Effector memory CD4-positive, alpha-beta T cell (primary cell): ENCODE measurements at places on chromosomes 4 and X.

- no peak overlapping the region for H3K4me3 ChIP-seq
- peaks cover 14% of the 10 kb centered on the region for H3K4me1 ChIP-seq
- no peaks in the 10 kb centered on the region for H3K27me3 ChIP-seq
- DNase-seq, result no peak
These were observed 1.4 kb downstream of the COQ2 start for GRCh38 chr4:83283181-83283580.

GRCh38 chr4:141497627-141498026, 138.8 kb upstream of the IL15 start:
- H3K36me3 ChIP-seq, result no peaks in the 10 kb centered on the region
- H3K27me3 ChIP-seq, result no peaks in the 10 kb centered on the region
- H3K27ac ChIP-seq, result no peak overlapping the region
- no peak for DNase-seq

DNA sequence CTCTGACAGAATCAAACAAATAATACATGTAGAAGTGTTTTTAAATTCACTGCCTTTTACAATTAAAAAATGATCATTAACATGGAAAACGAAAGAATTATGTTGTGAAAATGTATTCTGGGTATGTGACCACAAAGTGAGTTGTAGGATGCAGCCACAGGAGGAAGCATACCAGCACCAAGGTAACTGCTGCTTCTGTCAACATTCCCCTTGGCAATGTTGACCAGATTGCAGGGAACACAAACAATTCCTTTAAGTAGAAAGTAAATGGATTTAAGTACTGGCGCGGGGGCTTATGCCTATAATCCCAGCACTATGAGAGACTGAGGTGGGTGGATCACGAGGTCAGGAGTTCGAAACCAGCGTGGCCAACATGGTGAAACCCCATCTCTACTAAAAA, 1877.9 kb upstream of the PCDH7 start:
- H3K27me3 ChIP-seq, result no peaks in the 10 kb centered on the region
- H3K4me1 ChIP-seq, result no peaks in the 10 kb centered on the region
- no peak overlapping the region for H3K27ac ChIP-seq
- no peak overlapping the region for H3K4me3 ChIP-seq
- H3K36me3 ChIP-seq, result no peaks in the 10 kb centered on the region
- no peak for DNase-seq

DNA sequence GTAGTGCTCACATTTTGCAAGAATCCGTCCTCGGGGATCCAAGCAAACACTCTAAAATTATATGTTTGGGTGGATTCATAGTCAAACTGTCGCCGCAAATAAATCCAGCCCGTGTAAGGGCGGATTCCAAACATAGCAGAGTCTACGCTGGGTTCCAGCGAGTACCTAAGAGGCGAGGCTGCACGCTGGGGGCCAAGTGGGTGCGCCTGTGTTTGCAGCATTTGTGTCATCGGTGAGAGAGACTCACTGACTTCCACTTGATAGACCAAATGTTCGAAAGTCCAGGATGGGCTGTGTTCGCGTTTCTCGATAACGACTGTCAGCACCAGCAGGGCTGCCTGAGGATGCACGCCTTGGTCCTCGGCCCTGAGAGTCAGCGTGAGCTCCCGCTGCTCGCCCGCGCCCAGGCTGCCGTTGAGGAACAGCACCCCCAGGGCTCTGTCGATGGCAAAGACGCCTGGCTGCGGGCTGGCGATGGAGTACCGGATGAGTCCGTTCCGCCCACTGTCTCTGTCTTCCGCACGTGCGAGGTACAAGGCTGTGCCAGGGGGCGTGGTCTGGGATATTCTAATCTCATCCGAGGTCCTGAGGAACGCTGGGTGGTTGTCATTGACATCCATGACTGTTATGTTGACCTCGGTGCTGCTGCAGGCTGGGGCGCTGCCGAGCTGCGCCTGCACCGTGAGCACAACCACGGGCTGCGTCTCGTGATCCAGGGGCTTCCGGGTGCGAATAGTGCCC, 158.7 kb downstream of the DCHS2 start:
- H3K27ac ChIP-seq, result no peak overlapping the region
- H3K27me3 ChIP-seq, result no peaks in the 10 kb centered on the region
- peak; percentile 9 for DNase-seq
- H3K4me3 ChIP-seq, result peak overlapping the region; percentile 27
